Mesangial cell (primary cell): ENCODE measurements at places on chromosomes 11 and 22. TPM values are rescaled to one million over a fixed set of nuclear protein-coding genes. Genes with fewer than 3 reads are reported as not detected.

The PHOX2A gene
- total RNA-seq, result 0.13 TPM in 1 of 2 replicates, not detected in the other

The PGM2L1 gene
- 6.8 and 7.5 TPM in 2 replicates for total RNA-seq

The NLRP6 gene
- not detected in 2 replicates for total RNA-seq

The C11orf16 gene
- total RNA-seq, result not detected in 2 replicates

The USH1C gene
- total RNA-seq, result 1.1 TPM in 1 of 2 replicates, not detected in the other

The APOBEC3F gene
- total RNA-seq, result 4.6 and 8.9 TPM in 2 replicates

The OR52H1 gene
- total RNA-seq, result not detected in 2 replicates
